ENCODE measurements at places on chromosomes 3 and 15. TPM values are rescaled to one million over a fixed set of nuclear protein-coding genes. Genes with fewer than 3 reads are reported as not detected.

GRCh38 chr15:80507131-80507530, 102.9 kb downstream of the ARNT2 start:
- no peak for DNase-seq

The TGM4 gene
- total RNA-seq = not detected

The RTP4 gene
- total RNA-seq = 1.0 TPM

DNA sequence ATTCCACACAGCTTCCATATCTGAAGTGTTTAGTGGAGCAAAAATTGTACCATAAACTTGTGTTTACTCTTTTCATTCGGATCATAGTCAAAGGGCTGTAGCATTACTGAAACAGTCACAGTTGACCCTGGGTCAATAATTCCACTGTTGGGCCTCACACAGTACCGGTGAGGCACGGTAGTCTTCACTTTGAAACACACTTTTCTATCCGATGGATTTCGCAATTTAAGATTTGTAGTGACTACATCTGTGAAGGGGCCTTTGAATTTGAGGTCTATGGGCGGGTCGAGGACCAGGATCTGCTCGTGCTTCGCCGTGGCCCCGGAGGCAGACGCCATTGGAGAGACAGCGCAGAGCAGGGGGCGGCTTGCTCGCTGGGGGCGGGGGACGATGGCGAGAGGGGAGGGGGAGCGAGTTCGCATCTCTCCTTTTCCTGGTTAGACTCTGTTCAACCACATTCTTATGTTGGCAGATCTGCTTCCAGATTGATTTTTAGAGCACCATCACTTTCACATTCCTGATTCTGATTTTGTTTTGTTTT, 19.8 kb downstream of the RLBP1 start:
- DNase-seq = no peak

The KNL1 gene
- total RNA-seq = 0.89 TPM

DNA sequence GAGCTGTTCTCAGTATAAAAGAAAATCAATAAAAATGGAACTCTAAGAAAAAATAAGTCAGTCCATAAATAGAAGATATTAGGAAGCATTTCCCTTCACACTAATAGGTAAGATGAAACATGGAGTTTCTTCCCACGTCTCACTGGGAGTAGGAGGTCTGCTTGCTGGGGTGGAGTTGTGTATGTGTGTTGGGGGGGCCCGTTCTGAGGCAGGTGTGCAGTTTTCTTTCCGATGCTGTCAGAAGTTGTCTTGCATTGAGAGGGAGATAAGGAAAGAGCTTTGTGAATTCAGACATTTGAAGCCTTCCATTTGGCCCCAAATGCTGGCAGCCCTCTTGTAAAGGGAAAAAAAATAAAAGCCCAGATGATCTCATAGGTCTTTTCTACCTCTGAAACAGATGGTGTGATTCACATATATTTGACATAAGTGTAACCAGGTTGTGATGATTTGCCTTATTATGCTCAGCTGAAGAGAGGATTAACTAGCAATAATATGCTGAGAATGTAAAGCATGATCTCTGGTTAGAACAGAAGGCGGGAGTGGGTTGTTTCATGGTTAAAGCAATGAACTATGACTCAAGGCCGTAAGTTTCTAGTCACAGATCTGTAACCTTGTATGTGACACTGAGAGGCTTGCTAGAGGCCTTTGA, 8.8 kb downstream of the RASGRP1 start:
- no peak for DNase-seq

DNA sequence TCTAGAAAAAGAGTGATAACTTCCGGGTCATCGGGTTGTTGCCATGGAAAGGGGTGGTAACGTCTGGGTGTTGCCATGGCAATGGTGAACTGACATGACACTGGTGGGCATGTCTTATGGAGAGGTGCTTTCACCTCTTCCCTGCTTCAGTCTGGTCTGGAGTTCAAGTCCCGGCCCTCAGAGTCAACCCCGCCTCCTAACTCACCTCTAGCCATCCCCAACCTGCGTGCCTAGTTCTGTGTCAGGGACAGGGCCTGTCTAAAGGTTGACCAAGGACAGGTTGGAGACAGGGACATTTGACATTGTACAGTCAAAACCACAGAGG, 96.0 kb downstream of the LSM3 start:
- DNase-seq = no peak

GRCh38 chr3:78096488-78097255, 1056.8 kb downstream of the ROBO2 start:
- no peak for DNase-seq

GRCh38 chr15:83854321-83854720, 200.4 kb downstream of the ADAMTSL3 start:
- DNase-seq = no peak

DNA sequence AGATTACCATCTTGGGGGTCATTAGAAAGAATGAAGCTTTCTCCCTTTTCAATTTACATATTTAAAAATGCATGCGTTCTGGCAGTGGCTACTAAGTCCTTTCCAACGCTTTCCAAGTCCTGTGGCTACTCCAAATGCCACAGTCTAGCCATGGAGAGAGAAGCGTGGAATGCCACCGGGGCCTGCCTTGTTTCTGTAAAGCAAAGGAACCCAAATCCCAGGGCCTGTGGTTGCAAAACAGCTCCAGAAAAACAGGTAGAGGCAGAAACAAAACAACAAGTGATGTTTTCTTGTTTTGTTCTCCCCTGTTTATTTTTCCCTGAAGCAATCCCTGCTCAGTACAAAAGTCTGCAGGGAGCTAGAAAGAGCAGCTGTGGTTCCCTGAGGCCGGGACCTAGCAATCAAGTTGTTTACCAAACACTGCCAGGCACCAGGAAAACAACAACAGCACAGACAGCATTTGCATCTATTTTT, 85.5 kb downstream of the FOXP1 start:
- no peak for DNase-seq

- DNase-seq = no peak
Observed at GRCh38 chr3:182393830-182394367, 399.4 kb upstream of the ATP11B start.

- no peak for DNase-seq
Observed at GRCh38 chr15:101192081-101192480, 59.8 kb downstream of the CHSY1 start.

DNA sequence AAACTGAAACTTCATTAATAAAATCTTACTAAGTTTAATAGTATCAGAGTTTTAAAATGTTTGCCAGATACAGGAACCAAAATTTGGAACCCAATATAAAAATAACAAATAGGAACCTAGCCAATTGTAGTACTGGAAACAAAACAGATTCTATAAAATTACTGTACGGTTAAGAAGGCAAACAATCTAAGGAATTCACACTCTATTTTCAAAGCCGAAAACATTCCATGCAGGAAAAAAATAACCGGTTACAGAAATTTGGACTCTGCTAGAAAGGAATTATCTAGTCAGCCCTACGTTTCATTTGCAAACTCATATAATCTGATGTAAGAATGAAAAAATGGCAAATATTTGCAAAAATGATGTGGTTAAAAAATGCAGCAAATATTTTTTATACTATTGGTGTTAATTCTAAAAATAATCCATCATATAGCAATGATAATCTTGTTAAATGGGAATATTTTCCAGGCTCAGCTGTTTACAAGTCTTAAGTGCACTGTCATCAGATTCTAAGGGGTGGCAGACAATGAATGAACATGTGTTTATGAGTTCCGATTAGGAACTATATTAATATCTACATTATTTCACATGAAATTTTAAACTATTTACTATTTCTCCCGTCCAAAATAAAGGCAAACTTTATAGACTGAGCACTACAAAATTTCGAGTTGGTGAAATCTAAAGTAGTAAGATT, 58.1 kb downstream of the DCBLD2 start:
- DNase-seq = no peak

DNA sequence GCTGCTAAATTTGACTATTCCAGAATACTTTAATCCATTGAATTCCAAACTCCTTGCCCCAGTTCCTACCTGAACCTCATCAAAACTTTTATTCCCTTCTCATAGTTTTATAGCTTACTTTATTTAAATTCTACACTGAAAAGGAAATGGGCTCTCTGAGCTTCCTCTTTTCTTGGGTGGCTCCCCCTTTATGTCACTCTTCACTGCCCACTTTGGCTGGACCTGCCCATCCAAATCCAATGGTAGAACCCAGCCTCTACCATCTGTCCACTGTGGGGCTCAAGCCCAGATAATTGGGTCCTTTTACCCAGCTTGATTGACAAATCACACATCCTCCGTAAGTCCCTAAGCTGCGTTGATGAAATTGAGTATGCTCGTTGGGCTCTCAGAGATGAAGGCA, 216.5 kb downstream of the BBX start:
- DNase-seq = no peak

The SLC9C1 gene
- 2.3 TPM for total RNA-seq

- DNase-seq = no peak
Observed at GRCh38 chr15:85986741-85987140, 92.9 kb upstream of the AGBL1 start.

GRCh38 chr3:119352863-119353527, 58.8 kb downstream of the ARHGAP31 start:
- no peak for DNase-seq

The ANKUB1 gene
- total RNA-seq = not detected

- DNase-seq = no peak
Observed at GRCh38 chr15:66670175-66670574, 31.9 kb upstream of the SMAD6 start.

DNA sequence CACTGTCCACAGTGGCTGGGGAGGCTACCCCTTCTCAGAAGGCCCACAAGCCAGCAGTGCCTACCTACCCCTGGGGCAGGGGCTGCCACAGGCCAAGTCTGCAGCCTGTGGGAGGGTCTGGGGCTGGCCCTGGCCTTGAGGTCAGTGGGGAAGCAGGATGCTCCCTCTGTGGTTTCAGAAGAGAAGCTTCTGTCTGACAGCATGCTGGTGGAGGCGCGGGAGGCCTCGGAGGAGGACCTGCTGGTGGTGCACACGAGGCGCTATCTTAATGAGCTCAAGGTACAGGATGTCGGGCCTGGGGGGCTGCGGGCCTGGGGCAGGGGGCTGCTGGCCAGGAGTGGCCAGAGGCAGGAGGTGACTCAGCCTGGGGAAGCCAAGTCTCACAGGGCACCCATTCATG, 3.2 kb downstream of the HDAC11 start:
- DNase-seq = no peak

The GRAMD1C gene
- total RNA-seq = 3.4 TPM
